ENCODE measurements at places on chromosomes 1 and 21. TPM values are rescaled to one million over a fixed set of nuclear protein-coding genes. Genes with fewer than 3 reads are reported as not detected.

GRCh38 chr1:228140724-228141225 lies 696 bp downstream of the GUK1 start:
- peak overlapping the region; percentile 98 for H3K4me3 ChIP-seq
- H3K4me1 ChIP-seq: peaks cover 24% of the 10 kb centered on the region
- H3K27me3 ChIP-seq: no peaks in the 10 kb centered on the region

GRCh38 chr21:29102791-29103257 lies 27.6 kb upstream of the MAP3K7CL start:
- H3K4me3 ChIP-seq: no peak overlapping the region
- peaks cover 21% of the 10 kb centered on the region for H3K4me1 ChIP-seq
- H3K36me3 ChIP-seq: no peaks in the 10 kb centered on the region
- DNase-seq: no peak
- H3K27me3 ChIP-seq: no peaks in the 10 kb centered on the region
- no peak overlapping the region for H3K27ac ChIP-seq

- DNase-seq: no peak
- H3K36me3 ChIP-seq: no peaks in the 10 kb centered on the region
- H3K4me1 ChIP-seq: no peaks in the 10 kb centered on the region
- no peaks in the 10 kb centered on the region for H3K27me3 ChIP-seq
- no peak overlapping the region for H3K4me3 ChIP-seq
These were observed 25.8 kb downstream of the RRP1 start for GRCh38 chr21:43815107-43815613.

FMO4 gene
- total RNA-seq: 22.2 TPM

CDC20 gene
- 3.4 TPM for total RNA-seq

DNA sequence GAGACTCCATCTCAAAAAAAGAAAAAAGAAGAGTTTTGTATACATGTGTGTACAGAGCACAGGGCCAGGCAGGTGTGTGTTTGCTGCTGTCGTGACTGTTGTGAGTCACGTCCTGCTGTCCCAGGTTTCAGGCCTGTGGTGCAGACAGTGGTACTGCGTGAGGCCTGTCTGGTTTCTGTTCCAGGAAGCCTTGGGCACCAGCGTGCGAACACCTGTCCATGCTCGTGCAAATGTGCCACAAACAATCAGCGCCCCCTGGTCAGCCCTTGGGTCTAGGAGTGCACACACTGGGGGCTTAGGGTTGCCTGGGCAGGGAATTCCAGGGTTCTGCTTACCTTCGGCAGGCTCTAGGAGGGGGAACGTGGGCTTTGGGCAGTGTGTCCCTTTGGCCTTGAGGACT lies 16.9 kb downstream of the GPR157 start:
- no peak overlapping the region for H3K27ac ChIP-seq
- no peak overlapping the region for H3K4me3 ChIP-seq
- no peaks in the 10 kb centered on the region for H3K36me3 ChIP-seq

- no peak overlapping the region for H3K27ac ChIP-seq
- H3K4me1 ChIP-seq: no peaks in the 10 kb centered on the region
- no peaks in the 10 kb centered on the region for H3K36me3 ChIP-seq
- no peak overlapping the region for H3K4me3 ChIP-seq
These were observed 257.9 kb upstream of the AJAP1 start for GRCh38 chr1:4396551-4396950.

GRCh38 chr1:110872745-110873720 lies at the start of gene CD53:
Gene CD53 (plus strand): TSS chr1:110873148. CDS start chr1:110891409, 18,261 bp downstream.
- no peaks in the 10 kb centered on the region for H3K4me1 ChIP-seq
- H3K27ac ChIP-seq: peak within 1 kb of the TSS; percentile 69
- H3K27me3 ChIP-seq: no peaks in the 10 kb centered on the region
- peak within 1 kb of the TSS; percentile 45 for H3K4me3 ChIP-seq

CFAP74 gene
- total RNA-seq: 1.1 TPM

DNA sequence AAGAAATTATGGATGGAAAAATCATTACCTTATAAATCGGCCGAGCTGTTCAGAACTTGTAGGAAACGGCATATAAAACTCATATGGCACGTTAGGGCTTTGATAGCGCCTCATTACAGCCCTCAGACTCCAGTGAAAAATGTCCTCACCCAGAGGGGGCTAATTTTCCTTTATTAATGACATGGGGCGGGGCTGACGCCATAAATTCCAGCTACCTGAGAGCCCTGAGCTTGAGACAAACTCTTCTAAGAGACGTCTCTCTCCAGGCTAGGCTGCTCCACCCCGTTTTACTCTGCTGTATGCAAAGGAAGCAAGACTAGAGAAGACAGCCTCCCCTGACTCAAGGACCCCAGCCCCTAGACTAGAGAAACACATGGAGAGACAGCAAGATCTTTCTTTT lies 149.4 kb downstream of the TRABD2B start:
- H3K4me1 ChIP-seq: no peaks in the 10 kb centered on the region
- peak; percentile 26 for DNase-seq
- no peaks in the 10 kb centered on the region for H3K27me3 ChIP-seq
- H3K36me3 ChIP-seq: no peaks in the 10 kb centered on the region

DNA sequence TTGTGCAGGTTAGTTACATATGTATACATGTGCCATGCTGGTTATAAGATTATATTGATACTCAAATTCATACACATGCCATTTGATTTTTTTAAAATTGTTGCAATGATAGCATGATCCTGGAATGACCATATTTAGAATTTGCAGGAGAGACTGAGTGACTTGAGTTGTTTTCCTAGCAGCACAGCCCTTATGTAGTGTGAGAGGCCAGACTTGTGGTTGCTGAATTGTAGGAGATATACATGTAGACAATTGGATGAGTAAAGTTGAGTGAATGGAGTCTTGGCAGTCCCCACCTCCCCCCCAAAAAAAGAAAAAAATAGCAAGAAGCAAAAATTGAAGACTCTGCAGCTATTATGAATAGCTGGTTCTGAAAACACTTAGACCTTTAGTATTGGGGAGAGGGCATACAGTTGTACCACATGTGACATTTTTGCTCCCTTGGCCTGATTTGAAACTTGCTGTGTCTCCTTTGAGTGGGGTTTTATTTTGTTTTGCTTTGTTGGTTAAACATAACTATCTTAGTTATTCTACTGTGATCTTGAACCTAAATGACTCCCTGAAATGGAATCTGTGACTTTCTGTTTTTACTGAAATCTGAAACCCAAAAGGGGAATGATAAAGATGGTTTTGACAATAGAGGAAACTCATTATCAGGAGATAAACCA lies 280.3 kb downstream of the HMCN1 start:
- H3K36me3 ChIP-seq: no peaks in the 10 kb centered on the region
- no peaks in the 10 kb centered on the region for H3K4me1 ChIP-seq
- no peak for DNase-seq
- no peak overlapping the region for H3K27ac ChIP-seq
- no peak overlapping the region for H3K4me3 ChIP-seq

Measured in Peyer's patch (tissue), 4 donors.